Stimulated activated CD8-positive, alpha-beta memory T cell treated with anti-CD3 and anti-CD28 coated beads, Interleukin-15, amount 100 ng/mL, for 4 hours (primary cell): ENCODE measurements at places on chromosomes 1 and 21.

DNA sequence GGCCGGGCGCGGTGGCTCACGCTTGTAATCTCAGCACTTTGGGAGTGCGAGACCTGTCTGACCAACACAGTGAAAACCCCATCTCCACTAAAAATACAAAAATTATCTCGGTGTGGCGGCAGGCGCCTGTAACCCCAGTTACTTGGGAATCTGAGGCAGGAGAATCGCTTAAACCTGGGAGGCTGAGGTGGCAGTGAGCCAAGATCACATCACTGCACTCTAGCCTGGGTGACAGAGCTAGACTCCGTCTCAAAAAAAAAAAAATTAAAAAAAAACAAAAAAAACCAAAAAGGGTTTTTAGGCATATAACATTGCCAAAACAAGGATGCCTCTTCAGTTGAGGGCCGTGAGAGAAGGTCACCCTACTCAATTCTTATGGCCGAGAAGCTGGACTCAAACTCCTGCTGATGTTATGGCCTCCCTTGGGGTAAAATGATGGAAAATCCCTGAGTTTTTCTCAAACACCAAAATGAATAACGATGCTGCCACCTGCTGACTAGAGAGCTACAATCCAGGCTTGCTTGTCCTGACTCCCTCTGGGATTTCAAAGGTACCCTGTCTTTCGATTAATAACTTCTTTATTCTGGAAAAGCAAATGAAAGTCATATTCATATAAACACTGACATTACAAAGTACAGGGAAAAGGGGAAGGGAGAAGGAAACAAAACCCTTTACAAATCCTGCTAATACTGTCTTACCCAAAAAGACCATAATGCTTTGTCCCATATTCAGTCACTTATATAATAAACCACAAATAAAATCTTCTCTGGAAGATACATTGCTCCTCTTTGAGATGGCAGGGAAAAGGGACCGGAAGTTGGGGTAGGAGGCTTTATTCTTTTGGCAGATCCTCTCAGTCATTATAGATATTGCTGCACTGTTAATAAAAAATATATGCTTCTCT lies 10.7 kb downstream of the RAB42 start:
- DNase-seq, result no peak

GRCh38 chr1:22763487-22764200 lies 53.0 kb downstream of the EPHB2 start:
- no peak for DNase-seq

DNA sequence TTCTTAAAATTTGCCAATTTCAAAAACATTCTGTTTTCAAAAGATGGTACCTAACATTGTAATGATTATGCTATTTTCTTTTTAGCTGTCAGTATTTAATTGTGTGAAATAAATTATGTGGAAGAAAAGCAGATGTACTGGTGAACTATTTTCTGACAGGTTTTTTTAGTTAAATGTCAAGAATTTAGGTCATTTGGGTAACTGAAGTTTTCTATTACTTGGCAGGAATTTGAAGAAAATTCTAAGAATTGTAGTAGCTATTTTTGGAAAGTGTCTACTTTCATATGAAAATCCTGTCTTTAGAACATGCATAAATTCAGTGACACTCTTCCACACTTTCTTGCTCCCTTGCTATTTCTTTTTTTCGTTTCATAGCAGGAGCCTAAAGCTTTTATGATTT lies 28.5 kb upstream of the PTPRC start:
- no peak for DNase-seq

DNA sequence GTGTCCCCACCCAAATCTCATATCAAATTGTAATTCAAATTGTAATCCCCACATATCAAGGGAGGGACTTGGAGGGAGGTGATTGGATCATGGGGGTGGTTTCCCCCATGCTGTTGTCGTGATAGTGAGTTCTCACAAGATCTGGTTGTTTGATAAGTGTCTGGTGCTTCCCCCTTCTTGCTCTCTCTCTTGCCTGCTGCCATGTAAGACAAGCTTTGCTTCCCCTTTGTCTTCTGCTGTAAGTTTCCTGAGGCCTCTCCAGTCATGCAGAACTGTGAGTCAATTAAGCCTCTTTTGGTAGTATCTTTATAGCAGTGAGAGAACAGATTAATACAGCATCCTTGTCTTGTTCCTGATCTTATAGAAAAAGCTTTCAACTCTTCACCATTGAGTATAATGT lies 6.5 kb upstream of the LRRC39 start:
- no peak for DNase-seq

DNA sequence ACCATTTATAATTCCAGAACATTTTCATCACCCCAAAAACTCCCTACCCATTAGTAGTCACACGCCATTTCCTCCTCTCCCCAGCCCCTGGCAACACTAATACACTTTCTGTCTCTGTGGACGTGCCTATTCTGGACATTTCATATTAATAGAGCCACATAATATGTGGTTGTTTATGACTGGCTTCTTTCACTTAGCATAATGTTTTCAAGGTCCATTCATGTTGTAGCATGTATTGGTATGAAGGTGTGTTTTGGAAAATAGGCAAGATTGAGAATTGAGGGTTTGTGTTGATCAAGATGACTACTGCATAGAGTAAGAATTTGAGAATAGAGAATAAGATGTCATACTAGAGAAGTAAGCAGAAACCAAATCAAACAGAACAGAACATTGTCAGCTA lies 67.5 kb downstream of the ZFYVE9 start:
- DNase-seq, result no peak

DNA sequence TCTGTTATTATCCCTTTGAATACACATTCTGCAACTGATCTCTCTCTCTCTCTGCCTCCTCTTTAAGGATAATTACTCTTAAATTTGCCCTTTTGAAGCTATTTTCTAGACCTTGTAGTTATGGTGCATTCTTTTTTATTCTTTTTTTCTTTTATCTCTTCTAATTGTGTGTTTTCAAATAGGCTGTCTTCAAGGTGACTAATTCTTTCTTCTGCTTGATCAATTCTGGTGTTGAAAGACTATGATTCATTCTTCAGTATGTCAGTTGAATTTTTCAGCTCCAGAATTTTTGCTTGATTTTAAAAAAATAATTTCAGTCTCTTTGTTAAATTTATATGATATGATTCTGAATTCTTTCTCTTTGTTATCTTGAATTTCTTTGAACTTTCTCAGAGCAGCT lies 95.6 kb upstream of the GPR52 start:
- no peak for DNase-seq

GRCh38 chr21:28427394-28428022 lies 565.2 kb downstream of the LTN1 start:
- no peak for DNase-seq

DNA sequence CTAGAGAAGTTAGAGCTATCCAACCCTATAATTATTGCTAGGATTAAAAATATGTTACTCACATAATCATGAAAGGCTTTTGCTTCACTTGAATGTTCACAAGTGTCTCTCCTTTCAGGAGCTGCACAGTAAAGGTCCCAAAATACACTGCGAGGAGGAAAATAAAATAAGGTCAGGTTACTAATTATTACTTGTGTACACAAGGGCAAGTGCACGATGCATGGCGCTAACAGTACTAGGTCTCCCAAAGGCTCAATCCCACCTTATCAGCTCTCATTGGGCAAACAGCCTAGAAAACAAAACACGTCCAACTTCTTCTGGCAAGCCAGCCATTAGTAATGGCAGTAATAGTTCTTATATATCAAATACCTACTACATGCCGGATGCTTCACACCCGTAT lies 4.4 kb downstream of the SSBP3 start:
- no peak for DNase-seq

DNA sequence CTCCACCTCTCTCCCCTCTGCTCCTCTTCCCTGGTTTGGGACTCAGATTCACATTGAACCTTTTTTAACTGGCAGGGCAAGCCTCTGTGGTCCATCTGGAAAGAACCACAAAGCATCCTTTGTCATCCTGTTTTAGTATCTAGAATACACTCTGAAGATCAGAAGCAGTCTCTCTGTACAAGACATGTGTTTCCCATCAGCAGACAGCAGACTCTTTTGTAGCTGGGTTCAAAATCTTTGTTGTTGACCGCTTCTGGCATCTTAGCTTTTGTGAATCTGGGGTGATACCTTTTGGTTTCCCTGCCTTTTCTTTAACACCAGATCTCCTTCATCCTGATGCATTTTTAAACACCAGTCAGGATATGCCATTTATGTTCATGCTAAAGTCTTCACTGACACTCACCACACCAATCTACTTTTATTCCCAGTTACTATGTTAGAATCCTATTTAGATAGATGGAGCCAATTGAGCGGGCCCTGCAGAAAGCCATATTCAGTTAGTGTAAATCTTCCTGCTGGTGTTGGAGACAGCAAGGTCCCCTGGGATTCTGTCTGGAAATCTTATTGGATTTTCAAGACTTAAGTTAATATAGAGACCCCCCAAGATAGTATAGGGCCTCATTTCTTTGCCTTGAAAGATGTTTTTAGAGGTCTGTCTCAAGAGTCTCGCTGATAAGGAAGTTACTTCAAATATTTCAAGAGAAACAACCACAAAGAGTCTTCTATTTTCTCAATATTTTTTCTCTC lies 51.1 kb downstream of the ST6GALNAC3 start:
- DNase-seq, result no peak

DNA sequence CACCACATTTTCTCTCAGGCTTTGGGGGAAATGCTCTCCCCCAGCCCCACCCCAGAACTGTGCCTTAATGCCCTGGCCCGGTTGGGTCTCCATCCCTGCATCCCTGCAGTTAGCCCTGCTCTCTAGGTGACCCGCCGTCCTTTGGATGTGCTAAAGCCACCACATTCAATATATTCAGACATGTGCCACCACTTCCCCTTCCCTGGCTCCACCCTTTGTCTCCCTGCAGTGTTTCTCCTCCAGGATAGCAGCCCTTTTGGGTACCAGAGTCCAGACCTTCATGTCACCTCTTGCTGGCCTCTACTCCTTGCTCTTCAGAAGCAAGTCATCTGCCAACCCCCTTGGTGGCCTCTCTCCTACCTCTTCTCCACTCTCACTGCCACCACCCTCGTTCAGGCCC lies 41.8 kb downstream of the RUNX1 start:
- DNase-seq, result no peak

DNA sequence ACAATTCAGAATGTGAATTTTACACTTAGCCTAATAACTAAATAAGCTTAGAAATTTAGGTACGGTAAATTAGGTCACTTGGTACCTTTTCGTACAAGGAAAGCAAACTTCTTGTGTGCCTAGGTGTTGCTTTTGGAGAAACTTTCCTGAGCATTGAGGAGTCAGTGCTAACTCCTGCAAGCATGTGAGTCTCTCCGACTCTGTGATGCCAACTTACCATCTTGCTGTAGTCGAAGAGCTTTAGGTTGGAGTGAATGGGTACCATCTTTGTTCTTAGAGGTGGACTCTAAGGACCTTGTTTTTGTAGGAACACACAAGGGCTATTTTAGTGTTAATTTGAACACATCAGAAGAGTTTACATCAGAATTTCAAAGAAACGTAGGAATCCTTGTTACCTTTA lies 688.9 kb downstream of the USP25 start:
- DNase-seq, result no peak

DNA sequence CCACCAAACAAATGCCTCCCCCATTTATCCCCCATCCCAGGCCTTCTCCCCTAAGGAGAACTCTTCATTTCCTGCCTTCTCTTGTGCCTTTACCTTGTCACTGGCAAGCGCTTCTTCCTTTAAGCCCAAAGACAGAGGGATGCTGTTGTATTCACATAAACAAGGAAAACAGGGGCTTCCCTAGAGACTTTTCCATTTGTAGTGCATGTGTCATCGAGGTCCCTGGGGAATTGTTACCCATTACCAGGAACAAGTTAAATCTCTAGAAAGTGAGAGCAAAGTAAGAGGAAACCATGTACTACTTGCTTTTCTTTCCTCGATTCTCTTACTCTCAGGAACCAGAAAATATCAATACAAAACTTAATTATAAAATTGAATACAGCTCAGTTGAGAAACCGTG lies 114.4 kb upstream of the DPT start:
- DNase-seq, result no peak

DNA sequence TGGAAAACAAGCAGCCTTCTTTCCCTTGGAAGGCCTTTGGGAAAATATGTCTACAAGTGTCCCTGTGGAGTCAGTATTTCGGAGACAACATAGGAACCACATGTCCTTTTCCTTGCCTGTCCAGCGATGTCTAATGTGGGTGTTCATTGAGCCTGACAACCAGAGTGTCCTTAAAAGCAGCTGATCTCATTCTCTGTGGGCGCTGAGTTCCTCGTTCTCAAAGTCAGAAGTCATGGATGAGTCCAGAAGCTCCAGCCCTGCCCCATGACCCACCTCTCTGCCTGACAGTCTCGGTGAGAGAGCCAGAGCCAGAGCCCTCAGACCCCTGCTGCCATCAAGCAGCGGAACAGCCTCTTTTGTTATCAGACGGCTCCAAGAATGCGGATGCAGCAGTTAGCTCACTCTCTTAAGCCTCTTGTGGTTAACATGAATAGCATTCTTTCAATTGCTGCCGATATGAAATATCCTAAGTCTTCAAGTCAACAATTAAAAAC lies 329.2 kb downstream of the TGFB2 start:
- DNase-seq, result no peak

- no peak for DNase-seq
Measured at GRCh38 chr1:247535402-247535801, 838 bp downstream of the OR2C3 start.

DNA sequence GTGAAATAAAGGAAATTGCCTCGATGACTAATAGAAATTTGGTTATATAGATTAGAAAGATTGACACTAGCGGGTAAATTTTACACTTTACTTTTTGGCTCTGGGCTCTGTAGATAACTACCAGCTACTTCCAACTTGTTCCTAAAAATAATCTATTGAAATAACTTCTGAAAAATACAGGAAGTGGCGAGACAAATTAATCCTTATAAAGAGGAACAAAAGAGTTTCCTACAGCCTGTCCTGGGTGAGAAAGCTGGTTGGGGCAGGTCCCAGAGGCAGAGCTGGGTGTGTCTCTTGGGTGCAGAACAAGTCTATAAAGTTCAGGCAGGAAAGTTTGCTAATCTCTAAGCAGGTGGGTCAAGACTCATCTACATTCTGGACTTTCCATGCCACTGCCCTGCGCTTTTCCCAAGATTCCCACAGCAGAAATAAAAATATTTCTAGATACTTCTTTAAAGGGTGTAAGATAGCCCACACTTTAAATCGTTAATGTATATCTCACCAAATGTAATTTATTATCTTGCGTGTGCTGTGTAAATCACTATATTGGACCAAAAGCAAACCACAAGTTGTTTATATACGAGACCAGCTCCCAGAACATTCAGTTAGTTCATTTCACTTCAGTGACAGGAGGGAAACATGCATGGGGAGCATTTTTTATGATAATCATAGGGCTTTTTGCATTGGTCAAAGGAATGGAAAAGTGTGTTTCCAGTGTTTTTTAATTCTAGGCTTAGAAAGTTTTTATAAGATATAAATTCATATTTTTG lies 70.1 kb upstream of the NRIP1 start:
- no peak for DNase-seq

GRCh38 chr1:228307218-228308023 lies 99.2 kb downstream of the TRIM11 start:
- no peak for DNase-seq
